HAP-1 (cell line): ENCODE measurements at places on chromosomes 1 and 21.
A peak's percentile ranks its signal among the peaks of the same experiment; 100 is the strongest.

DNA sequence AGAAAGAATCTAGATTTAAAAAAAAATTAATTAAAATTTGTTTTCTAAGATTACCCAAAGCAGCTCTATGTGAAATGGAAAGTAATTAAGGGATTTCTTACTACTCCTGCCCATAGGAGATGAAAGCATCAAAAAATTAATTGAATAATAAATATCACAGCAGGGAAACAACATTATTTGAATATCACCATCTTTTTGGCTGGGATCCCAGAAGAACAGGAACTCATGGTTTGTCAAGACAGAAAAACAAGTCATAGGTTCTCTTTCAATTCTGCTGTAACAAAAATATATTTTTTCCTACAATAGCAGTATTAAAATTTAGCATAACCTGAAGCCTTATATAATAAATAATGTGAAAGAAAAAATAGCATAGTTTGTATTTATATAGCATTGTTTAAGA lies 1713.4 kb downstream of the NCAM2 start:
- DNase-seq: no peak

DNA sequence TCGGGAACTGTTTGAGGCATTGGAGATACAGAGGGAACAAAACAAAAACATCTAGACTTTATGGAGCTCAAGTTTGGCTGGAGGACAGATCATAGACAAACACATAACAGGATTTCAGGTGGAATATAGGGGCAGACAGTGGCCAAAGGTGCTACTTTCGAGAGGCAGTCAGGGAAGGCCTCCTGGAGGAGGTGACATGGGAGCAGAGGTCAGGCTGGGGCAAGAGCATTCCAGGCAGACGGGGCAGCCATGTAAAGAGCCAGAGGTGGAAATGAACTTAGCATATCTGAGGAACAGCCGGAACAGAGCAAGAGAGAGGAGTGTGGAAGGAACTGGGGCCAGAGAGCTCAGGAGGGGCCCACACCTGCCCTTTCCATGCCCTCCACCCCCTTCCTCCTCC lies 122.3 kb downstream of the DMRTB1 start:
- no peak for DNase-seq

DNA sequence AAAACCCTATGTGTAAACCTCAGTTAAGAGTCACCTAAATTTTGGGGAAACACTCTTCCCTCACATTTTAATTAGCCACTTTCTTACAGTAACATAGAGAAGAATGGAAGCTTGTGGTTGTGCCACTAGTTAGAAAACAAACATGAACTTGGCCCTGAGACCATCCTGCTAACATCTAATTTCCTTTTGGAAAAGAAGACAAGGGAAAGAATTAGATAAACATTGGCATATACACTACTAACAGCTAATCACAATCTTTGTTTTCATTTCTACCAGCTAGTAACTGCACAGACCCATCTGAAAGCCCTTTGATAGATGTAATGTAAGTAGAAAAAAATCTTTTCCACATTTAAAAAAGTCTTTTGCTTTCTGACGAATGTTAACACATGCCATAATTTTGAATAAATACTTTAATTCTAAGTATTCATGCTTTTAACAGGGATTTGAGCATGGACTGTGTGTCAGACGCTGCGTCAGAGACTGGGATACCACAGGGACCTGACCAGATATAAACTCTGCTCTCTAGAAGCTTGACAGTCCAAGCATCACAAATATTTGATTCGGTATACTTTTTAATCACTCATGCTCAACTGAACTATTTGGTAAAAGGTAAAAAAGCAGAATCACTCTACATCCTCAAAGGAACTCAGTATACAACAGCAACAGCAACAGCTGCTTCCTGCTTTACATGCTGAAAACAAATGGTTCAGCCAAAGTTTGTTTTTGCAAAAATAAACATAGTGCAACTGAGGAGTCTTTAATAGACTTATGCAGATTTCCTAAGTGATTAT lies 30.2 kb downstream of the DPH5 start:
- DNase-seq: no peak

DNA sequence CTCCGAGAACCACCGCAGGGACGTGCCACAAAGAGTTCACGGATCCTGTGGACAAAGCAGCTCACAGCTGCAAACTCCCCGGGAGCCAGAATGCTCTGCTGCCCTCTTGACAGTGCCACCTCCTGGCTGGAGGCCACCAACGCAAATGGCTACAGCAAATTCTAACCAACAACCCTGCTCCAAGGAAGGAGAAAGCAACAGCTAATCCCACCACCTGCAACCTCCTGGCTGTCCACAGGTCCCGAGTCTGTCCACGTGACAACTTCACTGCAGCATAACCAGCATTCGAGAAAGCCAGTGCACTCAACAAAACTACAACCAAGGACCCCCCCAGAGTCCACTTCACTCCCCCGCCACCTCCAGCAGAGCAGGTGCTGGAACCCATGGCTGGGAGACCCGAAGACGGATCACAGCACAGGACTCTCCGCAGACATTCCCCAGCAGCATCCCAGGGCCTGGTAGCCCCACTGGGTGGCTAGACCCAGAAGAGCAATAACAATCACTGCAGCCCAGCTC lies 17.3 kb downstream of the POFUT2 start:
- no peak for DNase-seq

DNA sequence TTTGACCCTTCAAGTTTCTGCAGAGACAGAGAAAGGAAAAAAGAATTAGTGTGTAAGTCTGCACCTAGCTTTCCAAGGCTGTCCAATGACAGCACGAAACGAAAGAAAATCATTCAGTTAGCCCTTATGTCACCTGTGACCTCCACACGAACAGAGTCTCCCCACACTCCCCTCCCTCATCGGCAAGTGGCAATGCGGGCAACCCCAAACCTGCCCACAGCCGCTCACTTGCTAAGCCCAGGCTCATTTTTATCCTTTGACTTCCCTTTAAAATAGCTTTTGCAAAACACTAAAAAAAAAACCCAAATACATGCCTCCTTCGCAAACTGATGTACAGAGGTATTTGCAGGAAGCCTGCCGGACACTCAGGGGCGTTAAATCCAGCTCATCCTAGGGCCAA lies 10.3 kb downstream of the RCC2 start:
- no peak for DNase-seq

- DNase-seq: no peak
These were observed 26.6 kb downstream of the UBE4B start for GRCh38 chr1:10059342-10059718.

DNA sequence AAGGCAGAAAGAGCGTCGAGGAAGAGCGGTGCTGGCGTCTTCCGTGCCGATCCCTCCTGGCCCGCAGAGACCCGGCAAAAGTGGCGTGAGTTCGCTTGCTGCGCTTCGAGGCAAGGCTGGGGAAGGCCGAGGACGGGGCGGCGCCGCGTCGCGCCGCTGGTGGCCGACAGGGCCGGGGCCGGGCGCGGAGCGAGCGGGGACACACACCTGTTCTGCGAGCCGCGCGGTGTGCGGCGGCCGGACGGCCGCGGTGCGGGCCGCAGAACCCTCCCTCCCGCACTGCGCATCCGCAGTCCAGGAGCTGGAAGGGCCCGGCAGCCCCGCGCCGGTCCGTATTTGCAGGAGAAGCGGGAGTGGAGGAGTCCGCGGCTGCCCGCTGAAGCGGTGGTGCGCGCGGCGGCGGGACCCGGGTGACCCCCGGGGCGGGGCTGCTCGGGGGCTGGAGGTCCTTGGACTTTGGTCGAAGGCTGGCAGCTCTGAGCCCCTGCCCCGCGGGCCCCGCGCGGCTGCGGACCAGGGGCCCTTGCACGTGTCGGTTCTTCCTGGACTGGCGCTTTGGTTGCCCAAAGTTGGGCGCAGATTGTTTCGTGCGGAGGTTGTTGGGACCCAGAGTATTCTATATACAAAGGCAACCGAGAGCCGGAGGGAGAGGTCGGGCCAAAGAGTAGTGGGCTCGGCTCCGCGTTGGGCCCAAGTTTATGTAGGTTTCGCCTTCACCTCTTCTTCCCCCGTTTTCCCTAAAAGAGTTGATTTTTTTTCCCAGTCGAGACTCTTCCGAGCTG lies 2.6 kb downstream of the RNF220 start:
- peak; percentile 50 for DNase-seq

- no peak for DNase-seq
These were observed 30.0 kb downstream of the CACHD1 start for GRCh38 chr1:64499966-64500365.

GRCh38 chr1:185053204-185053603 lies 7.8 kb downstream of the RNF2 start:
- DNase-seq: no peak

- DNase-seq: no peak
These were observed 54.2 kb downstream of the DNTTIP2 start for GRCh38 chr1:93824834-93825233.

GRCh38 chr1:162070825-162071224 lies 1.3 kb downstream of the NOS1AP start:
- no peak for DNase-seq

- DNase-seq: no peak
These were observed 41.8 kb downstream of the KIFAP3 start for GRCh38 chr1:170032531-170033280.

GRCh38 chr1:73998348-73998959 lies 199.5 kb downstream of the LRRIQ3 start:
- peak; percentile 51 for DNase-seq

- no peak for DNase-seq
These were observed 38.3 kb downstream of the PRDM15 start for GRCh38 chr21:41840880-41841279.

GRCh38 chr1:215777370-215777925 lies 210.3 kb downstream of the KCTD3 start:
- DNase-seq: no peak

GRCh38 chr1:117059334-117059677 lies 820 bp upstream of the TTF2 start:
- peak; percentile 64 for DNase-seq

GRCh38 chr1:8293118-8293517 lies 24.8 kb upstream of the SLC45A1 start:
- no peak for DNase-seq

- no peak for DNase-seq
These were observed 21.7 kb upstream of the SH3D21 start for GRCh38 chr1:36284517-36284916.

DNA sequence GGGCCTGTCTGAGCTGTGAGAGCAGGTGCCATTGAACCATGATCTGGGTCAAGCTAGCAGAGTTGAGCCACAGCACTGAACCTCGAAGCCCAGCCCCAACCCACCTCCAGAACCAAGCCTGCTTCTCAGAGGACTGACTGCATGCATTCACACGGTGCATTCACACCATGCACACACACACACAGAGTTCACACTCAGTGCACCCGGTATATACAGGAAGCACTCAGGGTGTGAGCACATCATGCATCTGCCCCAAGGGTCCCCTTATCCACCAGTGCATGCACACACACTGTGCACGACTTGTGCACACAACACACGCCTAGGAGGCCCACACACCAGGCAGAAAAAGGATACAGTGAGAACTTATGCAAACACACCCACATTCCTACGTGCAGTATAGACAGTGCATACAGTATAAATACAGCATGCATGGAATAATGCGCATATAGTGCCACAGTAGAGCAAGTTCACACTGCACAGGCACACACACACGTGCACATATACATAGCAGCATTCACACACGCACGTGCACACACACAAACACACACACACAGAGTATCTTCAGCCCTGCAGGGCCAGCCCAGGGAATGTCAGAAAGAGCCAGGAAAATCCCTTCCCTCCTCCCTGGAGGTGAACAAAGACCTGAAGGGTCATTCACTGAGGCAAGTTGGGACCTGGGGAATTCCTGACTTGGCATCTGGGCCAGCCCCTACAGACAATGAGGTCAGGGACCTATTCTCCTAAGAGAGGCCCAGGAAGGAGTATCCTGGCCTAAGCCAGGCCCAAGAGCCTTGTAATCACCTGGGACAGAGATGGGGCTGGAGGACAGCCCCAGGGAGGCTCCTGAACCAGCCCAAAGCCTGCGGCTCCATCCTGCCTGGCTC lies 42.1 kb downstream of the CAMK2N1 start:
- no peak for DNase-seq

GRCh38 chr1:45887156-45887842 lies 83.9 kb downstream of the MAST2 start:
- no peak for DNase-seq

DNA sequence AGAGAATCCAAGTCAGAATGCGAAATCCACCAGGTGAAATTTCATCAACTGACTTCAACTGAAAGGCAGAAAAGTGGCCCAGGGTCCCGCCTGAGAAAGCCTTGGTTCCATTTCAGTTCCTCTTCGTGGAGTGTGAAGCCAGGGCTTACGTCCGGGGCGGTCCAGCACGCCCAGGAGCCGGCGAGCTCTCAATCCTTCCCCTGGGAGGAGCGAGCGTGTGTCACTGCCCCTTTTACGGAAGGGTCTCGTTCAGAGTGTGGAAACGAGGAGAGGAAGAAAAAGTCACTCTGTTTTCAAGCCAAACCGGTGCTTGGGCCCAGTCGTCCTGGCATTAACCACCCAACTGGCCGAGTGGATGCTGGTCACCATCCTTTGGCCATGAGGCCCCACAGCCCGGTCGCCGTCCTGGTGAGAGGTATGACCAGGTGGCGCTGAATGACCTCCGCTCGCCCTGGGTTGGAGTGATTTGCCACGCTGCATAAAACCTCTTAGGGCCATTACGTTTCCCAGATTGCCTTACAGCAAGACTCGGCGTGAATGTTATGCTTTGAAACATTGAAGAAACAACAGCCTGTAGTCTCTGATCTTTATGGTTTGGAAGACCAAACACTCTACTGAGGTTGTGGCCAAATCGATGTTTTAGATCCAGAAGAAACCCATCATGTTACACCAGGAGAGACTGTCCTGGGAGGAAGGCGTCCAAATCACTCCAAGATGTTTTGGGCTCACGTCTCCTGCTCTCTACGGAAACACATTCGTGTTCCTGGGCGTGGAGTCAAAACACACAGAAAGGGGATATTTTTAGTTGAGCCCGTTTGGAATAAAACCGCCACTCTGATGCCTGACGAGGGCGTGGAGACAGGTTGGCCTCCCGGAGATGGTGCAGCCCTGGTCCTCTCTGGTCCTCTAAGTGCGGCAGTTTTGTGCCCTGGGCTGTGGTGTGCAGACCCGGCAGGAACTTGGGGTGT lies 93.6 kb upstream of the ACTRT2 start:
- DNase-seq: no peak

- no peak for DNase-seq
These were observed 3.6 kb downstream of the RGS1 start for GRCh38 chr1:192579010-192579738.

GRCh38 chr1:160108888-160109662 lies 6.5 kb upstream of the ATP1A2 start:
- DNase-seq: peak; percentile 53

- no peak for DNase-seq
These were observed 23.9 kb upstream of the RUNX3 start for GRCh38 chr1:24954022-24954421.
